HT1080 (cell line): ENCODE measurements at places on chromosomes 4 and X. TPM values are rescaled to one million over a fixed set of nuclear protein-coding genes. Genes with fewer than 3 reads are reported as not detected.

Gene COX7B
- total RNA-seq = 382 and 476 TPM in 2 replicates

Gene PNCK
- not detected in 2 replicates for total RNA-seq

Gene TMSB15C
- total RNA-seq = 0.35 and 0.73 TPM in 2 replicates

Gene TAF7L
- total RNA-seq = not detected in 2 replicates

Gene IL9R
- total RNA-seq = 0.13 and 0.27 TPM in 2 replicates

Gene MAN2B2
- 10.4 and 11.7 TPM in 2 replicates for total RNA-seq

Gene LRP2BP
- 0.08 and 0.13 TPM in 2 replicates for total RNA-seq

Gene POF1B
- 0.14 TPM in 1 of 2 replicates, not detected in the other for total RNA-seq

Gene RIBC1
- total RNA-seq = 0.17 and 0.19 TPM in 2 replicates

Gene APOO
- total RNA-seq = 20.7 and 27.7 TPM in 2 replicates

- DNase-seq = peak; percentile 89
Measured at GRCh38 chr4:4269856-4270255, 20.1 kb downstream of the LYAR start.

DNA sequence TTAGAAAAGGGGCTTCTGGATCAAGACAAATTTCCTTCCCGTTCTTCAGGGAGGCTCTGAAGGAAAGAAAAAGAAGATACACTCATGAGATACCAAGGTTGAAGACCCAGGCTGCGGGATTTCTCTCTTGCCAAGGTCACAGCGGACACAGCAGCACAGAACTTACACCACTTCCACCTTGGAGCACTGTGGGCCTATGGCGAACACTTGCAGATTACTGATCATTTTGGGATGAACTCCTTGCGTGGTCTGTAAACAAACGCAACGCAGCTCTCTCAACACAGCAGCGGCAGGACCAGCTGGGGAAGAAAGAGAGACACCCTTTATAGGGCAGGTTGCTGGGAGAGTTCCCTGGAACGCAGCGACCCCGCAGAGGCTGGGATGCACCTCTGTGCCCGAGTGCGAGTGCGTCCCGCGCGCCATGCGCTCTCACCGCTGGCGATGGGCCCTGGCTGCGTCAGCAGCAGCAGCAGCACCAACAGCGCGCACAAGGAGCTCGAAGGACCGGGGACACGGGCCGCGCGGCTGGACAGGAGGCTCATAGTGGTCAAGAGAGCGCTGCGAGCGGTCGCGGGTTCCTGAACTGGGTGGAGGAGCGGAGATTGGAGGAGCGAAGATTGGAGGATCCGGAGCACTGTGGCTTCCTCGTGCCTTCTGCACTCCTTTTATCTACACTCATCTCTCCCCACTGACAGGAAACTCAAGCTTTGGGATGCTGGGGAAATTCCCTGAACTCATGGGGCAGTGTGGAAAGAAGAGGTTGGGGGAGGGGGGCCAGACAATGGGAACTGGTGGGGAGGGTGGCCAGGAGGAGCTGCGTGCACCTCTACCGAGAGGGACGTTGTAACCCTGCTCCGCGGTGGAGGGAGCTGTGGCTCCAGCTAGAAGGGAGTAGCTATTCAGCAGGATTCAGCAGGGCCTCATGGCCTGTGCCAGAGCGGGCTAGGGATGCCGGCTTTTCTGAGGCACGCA is at the start of gene CXCL5:
Gene CXCL5 (minus strand): TSS at position 638 of the 972 bp plus-strand sequence. CDS start 96 bp downstream, at position 542.
- DNase-seq = no peak

DNA sequence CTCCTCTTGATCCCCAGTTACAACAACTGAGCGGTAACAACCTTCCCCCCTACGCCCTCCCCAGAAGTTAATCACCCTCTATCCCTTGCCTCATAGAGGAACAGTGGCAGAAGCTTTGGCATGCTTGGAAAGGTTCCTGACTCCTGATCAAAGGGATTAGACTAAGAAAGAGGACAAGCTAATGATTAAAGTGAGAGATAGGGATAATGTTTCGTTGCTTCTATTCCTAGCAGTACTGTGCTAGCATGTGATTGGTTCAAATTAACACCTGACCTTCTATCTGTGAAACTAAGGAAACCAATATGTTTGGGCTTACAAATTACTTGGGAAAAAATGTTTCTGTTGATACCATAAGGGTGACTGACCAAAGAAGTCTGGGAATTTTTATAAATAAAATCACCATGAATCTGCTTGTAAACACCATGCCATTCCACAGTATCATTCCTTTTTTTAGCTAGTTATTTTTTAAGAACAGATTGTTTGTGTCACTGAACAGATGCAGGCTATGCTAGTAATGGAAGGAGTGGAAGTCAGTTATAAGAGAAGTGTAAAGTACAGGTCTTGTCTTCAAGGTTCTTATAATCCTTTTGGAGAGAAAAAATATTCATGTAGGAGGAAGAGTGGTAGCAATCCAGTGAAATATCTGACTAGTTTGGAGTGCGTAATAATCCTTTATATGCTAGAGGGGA is 11.3 kb upstream of the ATP1B4 start:
- no peak for DNase-seq

DNA sequence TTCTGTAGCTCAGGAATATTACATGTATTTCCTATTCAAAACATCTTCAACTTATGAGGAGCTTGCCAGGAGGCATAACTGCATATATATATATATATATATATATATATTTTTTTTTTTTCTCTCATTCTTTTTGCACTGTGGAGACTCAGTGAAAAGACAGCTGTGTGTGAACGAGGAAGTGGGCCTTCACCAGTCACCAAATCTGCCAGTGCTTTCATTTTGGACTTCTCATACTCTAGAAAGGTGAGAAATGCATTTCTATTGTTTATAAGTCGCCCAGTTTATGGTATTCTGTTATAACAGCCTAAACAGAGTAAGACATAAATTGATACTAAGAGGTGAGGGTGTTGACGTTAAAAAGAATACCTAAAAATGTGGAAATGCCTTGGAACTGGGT is 710.6 kb downstream of the TRAM1L1 start:
- DNase-seq = no peak

DNA sequence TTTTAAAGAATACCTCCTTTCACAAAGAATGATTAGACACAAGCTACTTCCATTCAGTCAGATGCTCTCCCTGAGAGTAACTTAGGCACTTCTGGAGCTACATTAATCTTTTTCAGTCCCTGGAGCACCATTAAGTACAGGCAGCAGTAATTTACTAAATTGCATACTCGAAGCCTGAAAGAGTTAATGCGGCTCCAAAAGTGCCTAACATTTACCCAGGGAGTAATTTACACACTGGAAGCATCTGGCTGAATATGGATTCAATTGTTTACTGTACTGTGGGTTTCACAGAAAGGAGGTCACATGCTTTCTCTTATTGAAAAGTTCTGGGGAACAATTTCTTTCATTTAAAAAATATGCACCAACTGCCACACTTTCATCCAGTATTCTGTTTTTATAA is 260.8 kb upstream of the TENM3 start:
- DNase-seq = no peak

- DNase-seq = no peak
Measured at GRCh38 chr4:93469560-93469959, 359.0 kb upstream of the ATOH1 start.

DNA sequence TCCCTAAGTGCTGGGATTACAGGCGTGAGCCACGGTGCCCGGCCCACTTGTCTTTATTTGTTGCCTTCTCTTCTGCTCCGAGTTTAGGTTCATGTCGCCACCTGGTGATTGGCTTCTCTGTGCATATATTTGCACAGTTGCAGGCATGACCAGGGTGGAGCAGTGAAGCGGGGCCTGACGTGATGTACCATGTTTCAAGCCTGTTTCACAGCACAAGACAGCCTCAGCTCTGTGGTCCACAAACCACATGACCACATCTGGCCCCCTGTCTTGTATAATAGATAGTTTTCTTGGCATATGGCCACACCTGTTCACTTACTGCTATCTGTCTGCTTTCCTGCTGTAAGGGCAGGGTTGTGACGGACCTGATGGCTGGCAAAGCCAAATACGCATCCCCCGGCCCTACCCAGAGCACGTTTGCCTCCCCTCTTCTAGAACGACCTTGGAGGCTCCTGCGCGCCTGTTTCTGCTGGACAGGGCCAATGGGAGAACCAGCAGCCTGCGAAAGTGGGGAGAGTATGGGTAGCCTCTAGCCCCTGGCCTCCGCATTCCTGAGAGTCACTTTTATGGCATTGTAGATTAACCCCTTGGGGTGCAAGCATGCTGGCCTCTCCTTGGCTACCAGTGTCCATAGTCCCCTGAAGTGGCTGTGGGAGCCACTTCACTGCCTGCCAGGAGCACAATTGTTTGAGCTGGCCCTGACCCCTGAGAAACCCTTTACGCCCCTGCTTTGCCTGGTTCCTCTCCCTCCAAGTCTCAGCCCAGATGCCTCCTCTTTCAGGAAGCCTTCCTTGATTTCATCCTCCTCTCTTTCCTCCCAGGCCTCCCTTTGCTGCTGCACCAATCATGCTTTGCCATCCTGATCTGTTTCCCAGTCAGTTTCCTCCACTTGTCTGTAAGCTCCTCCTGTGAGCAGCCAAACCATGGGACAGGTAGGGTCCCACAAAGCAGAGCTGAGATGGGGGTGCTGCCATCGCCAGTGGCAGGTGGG is 6.0 kb upstream of the SH3TC1 start:
- DNase-seq = peak; percentile 55

DNA sequence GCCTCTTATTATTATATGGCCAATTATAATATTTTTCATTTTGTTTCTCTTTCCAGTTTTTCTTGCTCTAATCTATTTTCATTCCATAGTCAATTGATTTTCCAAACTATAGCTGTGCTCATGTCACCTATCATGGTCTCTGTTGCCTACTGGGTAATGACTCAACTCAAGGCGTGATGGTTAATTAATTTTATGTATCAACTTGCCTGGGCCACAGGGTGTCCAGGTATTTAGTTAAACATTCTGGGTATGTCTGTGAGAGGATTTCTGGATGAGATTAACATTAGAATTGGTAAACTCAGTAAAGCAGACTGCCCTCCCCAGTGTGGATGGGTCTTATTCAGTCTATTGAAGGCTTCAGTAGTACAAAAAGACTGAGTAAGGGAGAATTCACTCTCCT is 9.9 kb downstream of the FHIP1A start:
- DNase-seq = no peak

DNA sequence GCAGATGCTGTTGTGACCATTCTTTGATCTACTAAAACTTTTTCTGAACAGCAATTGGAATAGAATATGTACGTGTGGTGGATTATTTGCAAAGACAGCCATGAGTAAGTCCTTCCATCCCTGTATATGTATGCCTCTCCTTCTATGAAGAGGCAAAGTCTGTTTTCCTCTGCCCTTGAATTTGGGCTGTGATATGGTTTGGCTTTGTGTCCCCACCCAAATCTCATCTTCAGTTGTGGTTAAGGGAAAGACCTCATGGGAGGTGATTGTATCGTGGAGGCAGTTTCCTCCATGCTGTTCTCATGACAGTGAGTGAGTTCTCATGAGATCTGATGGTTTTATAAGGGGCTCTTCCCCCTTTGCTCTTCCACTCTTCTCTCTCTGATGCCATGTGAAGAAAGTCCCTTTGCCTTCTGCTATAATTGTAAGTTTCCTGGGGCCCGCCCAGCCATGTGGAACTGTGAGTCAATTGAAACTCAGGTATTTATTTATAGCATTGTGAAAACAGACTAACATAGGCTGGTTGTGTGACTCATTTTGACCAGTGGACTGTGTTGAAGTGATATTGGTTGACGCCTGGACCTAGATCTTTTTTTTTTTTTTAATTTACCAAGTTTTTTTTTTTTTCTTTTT is 108.3 kb upstream of the CAMK2D start:
- peak; percentile 70 for DNase-seq

- no peak for DNase-seq
Measured at GRCh38 chr4:143512978-143513313, 556 bp upstream of the SMARCA5 start.

GRCh38 chr4:141768954-141769353 is 132.6 kb downstream of the IL15 start:
- peak; percentile 62 for DNase-seq

GRCh38 chr4:30716158-30716557 is 4.0 kb upstream of the PCDH7 start:
- no peak for DNase-seq

DNA sequence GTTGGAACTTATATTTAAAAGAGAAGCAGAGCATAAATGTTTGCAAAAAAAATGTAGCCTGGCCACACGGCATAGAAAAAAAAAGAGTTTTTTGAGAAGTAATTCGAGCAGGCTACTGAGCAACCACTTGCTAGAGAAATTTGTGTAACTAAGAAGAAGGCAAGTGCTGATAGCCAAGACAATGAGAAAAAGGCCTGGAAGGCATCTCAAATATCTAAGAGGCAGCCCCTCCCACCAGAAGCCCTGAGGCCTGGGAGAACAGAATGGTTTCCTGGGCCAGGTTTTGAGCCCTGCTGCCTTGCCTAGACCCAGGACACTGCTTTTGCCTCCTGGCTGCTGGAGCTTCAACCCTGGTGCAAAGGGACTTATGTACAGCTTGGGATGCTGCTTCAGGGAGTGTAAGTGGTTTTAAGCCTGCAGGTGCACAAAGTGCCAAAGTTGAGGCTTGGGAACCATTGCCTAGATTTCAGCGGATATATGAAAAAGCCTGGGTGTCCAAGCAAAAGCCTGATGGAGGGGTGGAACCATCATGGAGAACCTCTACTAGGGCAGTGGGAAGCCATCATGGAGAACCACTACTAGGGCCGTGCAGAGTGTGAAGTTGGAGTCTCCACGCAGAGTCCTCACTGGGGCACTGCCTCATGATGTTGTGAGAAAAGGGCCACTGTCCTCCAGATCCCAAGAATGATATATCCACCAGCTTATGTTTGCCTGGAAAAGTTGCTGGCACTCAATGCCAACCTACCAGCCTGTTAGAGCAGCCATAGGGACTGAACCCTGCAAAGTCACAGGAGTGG is 9.7 kb downstream of the TECRL start:
- no peak for DNase-seq

DNA sequence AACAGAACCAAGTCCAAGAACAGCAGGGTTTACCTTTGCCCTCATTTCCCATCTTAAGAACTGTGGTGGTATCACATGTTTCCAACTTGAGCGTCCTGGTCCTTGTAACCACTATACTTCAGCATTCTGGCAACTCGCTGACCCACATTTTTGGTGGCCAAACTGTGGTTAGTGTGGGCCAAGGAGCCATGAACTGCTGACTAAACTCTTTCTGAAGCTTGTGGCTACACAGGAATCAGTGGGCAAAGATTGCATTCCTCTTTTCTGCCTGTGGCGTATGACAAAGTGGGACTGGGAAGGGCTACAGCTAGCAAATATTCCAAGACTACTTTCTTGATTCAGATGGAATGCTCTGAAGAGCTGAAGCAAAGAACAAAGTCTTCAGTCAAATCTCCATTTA is 106.3 kb upstream of the MID1 start:
- peak; percentile 53 for DNase-seq

- no peak for DNase-seq
Measured at GRCh38 chr4:123398853-123399626, 2.4 kb downstream of the SPRY1 start.

DNA sequence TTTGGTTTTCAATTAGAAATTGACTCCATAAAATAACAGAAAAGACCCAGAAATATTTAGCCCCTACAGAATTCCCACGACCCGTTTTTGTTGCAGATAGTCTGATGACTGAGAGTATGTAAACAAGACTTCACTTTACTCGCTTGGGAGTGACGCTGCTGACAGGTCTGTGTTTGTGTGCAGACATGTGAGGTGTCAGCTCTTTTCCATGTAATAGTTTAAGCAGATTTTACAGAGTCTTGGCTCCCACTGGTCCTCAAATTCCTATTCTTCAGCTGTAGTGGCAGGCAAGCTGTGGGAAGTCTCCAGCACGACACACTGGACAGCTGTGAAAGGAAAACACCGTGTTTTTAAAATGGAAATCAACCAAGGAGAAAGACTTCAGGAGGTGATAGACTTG is 455.7 kb downstream of the GABRG1 start:
- no peak for DNase-seq

- DNase-seq = peak; percentile 88
Measured at GRCh38 chr4:143381189-143382118, 44.8 kb downstream of the GAB1 start.

- DNase-seq = peak; percentile 61
Measured at GRCh38 chrX:13647709-13648212, 5.2 kb upstream of the TCEANC start.

- DNase-seq = no peak
Measured at GRCh38 chrX:10052906-10053625, 85.9 kb downstream of the CLDN34 start.
